ENCODE measurements at places on chromosomes 16 and 17.

GRCh38 chr16:30142672-30143346 is 19.8 kb upstream of the MAPK3 start:
- DNase-seq = no peak

GRCh38 chr17:46847204-46848191 is 3.9 kb upstream of the WNT9B start:
- DNase-seq = no peak

DNA sequence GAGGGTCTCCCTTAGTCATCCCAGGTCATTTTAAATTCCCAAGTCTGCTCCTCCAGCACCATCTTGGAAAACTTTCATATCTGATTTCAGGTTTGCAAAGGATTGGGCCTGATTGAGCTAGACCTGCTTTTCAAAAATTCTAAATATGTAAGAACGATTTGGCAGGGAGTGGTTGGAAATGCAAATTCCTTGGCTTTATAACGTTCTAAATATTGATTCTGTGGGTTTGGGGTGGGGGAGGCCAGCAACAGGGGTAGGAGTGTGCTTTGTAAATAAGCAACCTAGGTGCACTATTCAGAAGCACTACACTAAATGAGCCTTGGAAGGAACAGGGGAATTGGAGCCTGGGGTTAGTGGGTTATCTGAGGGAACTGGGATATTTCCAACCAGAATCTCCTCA is 47.9 kb downstream of the TMEM114 start:
- DNase-seq = no peak

DNA sequence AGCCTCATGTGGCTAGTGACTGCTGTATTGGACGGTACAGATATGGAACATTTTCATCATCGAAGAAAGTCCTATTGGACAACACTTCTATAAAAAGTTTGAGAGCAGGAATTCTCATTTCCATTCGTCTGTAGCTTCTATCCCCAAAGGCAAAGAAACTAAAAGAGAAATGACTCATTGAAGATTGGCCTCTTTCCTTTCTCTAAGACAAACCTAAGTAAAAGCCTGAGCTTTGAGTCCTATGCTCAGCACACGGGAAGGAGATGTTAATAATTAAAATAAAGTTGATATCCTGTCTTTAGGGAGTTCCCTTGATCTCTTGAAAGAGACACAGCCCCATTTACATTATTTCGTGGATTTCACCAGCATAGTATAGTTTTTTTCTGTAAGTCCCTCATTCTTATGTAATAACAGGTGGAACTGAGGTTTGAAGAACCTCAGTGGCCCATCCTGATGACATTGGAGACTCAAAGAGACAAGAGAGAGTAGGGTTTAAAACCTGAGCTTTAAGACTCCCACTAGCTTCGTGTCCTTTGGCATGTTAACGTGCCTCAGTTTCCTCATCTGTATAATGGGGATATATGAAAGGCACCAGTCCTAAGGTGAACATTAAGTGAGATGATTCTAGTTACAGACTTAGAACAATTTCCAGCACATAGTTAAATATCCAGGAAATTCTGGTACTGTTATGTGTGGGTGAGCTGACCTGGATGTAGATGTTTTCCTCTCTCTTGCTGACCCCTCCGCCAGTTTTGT is 174.0 kb downstream of the IRX3 start:
- no peak for DNase-seq

GRCh38 chr17:77531002-77531401 is 390.2 kb downstream of the SEC14L1 start:
- no peak for DNase-seq

GRCh38 chr17:12133183-12133582 is 112.5 kb downstream of the MAP2K4 start:
- no peak for DNase-seq

- no peak for DNase-seq
Observed at GRCh38 chr17:81217491-81217890, 5.3 kb downstream of the CEP131 start.

- no peak for DNase-seq
Observed at GRCh38 chr16:503150-504071, 24.1 kb upstream of the CAPN15 start.

DNA sequence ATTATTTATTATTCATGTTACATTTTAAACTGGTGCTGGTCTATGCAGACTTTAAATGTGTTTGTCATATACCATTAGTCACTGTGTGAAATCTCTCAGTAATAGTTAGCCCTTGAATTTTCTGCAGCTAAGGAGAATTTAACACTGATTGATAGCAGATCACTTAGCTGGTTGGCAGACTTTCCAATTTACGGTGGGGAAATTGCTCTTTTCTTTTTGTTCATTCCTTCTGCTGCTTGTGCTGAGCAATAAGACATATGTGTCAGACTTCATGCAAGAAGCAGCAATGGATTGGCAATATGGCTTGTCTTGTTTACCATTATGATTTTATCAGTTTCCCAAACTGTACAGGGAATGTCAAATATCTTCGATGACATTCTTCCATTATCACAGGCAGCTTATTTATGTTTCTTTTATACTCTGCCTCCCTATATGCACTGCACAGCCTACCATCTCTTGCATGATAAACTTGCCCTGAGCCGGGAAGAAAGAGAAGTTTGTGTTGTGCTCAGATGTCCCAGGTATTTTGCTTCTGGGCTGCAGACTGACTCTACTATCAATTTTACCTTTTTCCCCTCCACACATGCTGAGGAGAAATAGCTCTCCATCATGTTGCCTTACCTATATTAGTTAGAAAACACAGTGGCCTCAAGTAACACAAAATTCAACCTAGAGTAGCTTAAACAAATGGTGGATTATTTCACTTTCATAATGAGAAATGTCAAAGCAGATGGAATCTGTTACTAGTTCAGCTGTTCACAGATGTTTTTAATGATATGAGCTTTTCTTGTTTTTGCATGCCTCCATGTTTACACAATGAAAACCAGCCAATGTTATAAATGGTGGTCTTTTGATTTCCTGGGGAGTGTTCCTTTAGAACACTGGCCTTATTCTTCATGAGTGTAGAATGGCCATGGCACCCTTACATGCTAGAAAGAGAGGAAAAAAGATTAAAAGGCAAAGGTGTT is 968.1 kb upstream of the GOT2 start:
- DNase-seq = no peak

GRCh38 chr17:57747221-57748017 is 2.3 kb upstream of the CCDC182 start:
- peak; percentile 76 for DNase-seq

- DNase-seq = no peak
Observed at GRCh38 chr16:51163366-51163765, 12.3 kb upstream of the SALL1 start.

DNA sequence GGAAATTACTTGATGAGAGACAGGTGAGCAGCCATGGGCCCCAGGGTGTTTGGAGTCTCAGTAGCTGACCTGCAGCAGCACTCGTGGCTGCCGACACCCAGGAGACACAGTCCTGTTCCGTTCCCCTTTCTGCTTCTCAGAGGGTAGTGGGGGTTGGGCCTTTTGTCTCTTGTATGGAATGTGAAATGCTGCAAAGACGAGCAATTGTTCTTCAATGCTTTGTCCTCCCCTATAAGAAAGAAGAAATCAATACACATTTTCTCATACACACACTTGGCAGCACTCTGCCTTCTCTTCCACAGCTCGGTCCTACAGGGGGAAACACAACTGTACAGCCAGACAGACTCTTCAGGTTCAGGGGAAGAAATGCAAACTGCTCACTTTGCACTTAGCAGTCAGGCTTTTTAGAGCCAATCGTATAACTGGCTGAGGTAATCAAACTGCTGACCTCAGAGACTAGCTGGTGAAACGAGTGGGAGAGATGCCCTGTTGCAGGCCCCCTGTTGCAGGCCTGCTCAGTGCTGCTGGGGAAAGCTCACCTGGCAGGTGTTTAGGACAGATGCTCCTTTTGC is 96.7 kb downstream of the AATF start:
- DNase-seq = no peak

DNA sequence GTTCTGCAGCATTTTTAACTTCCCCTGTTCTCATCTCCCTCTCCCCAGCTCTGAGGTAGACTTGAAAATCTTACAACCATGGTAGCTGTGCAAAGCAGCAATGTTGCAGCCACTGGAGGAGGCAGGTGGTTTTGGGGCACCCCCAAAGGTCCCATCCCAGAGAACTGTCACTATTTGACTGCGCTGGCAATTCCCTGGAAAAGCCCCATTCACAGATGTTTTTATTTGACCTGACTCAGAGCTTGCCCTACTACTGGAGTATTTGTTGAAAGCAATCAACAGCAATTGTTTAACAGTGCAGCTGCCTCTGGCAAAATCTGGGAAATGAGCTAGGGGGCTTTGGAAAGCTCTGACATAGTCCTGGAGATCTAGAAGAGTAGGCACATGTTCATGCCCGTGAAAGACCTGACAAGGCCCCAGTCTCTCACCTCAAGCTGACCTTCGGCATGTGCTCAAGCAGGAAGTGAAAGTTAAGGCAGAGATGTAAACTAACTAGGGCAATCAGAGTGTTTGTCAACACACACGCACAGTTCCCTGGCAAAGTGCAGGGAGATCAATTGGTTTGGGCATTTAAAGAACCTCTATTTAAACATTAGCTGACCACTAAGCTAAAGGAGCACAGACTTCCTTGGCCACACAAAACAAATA is 19.7 kb upstream of the PIK3R5 start:
- no peak for DNase-seq

- DNase-seq = no peak
Observed at GRCh38 chr17:83199500-83200201, 120.2 kb downstream of the METRNL start.

- no peak for DNase-seq
Observed at GRCh38 chr16:6195966-6196365, 1098.4 kb upstream of the EEF2KMT start.

DNA sequence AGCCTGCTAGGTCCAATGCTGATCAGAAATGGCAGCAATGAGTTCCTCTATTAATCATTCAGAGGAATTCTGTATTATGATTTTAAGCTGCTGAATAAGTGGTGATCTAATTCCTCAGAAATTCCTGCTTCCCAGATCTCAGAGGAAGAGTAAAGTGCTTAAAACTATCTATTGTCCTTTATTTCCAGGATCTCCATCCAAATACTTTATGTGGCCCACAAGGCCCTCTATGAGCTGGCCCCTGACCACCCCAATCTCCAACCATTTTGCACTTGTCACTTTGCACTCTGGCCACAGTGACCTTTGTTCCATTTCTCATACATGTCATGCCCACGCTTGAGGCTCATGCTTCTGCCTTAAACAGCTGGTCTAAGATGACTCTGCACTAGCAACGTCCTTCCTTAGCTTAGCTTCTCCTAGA is 93.7 kb downstream of the CA10 start:
- DNase-seq = no peak

GRCh38 chr17:44075598-44076293 is 5.2 kb downstream of the G6PC3 start:
- no peak for DNase-seq

- no peak for DNase-seq
Observed at GRCh38 chr17:49343273-49343672, 18.8 kb downstream of the ZNF652 start.

GRCh38 chr17:15648386-15648785 is 28.9 kb upstream of the FBXW10B start:
- DNase-seq = peak; percentile 17

DNA sequence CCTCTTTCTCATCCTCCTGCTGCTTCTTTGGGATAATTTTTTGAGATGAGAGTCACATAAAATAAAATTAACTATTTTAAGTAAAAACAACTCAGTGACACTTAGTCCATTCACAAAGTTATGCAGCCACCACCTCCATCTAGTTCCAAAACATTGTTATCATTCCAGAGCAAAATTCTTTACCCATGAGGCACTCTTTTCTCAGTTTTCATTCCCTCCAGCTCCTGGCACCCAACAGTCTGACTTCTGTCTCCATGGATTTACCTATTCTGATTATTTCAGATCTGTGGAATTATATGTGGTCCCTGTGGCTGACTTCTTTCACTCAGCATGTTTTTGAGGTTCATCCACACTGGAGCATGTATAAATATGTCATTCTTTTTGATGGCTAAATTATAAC is 239.9 kb upstream of the DYNLRB2 start:
- DNase-seq = no peak

GRCh38 chr16:27824006-27824405 is 239.5 kb downstream of the GSG1L start:
- DNase-seq = no peak

DNA sequence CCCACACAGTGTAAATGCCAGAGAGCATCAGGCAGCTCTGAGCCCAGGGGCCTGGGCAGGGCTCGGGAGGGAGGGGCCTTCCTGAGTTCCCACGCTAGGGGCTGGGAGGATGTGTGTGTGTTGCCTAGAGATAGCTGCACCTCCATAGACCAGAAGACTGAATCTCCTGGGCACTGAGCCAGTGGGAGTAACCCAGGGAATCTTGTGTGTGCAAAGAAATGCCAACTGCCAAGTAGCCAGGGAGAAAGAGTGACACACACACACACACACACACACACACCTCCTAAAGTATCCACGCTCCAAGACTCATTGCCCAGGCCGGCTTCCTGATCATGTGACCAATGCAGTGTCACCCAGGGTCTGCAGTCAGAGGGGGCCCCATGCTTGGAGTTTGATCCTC is 166.2 kb upstream of the RPL38 start:
- DNase-seq = no peak

GRCh38 chr16:17512636-17513220 is 42.0 kb upstream of the XYLT1 start:
- no peak for DNase-seq

- no peak for DNase-seq
Observed at GRCh38 chr16:49248227-49248626, 33.4 kb downstream of the CBLN1 start.

DNA sequence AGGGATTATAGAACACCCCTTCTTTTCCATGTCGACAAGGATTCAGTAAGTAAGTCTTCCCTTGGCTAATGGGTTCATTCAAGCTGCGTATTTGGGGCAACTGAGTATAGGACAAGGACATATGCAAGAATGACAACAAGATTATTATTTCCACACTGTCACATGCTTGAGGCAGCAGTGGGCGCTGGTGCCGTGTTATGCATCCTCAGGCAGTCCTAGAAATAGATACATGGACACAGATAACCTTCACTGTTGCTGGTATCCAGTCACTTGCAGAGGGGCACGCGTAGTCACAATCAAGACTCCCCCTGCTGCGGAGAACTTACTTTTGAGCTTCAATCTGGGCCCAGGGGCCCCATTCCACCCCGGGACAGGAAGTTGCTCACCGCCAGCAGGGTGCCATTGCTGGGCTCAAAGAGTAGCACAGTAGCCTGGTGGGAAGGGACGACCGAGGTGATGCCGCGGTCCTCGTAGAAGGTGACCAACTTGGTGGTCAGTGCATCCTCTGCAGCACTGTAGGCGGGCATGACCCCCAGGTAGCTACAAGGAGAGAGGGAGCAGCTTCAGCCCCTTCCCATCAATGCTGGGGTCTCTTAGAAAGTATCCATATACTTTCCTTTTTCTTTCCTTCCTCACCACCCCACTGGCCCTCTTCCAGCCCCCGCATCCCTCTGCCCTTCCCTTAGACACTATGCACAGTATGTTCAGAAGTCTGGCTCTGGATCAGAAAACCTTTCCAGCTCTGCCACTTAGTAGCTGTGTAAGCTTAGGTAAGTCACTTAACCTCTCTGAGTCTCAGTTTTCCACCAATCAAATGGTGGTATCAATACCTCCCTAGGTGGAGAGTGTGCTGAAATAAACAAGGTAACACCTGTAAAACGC is 804 bp downstream of the CRYM start:
- DNase-seq = no peak

All from HuH-7 (cell line).